ENCODE measurements at places on chromosomes 7 and 10. TPM values are rescaled to one million over a fixed set of nuclear protein-coding genes. Genes with fewer than 3 reads are reported as not detected.

GRCh38 chr10:77837248-77837924 is 89.2 kb downstream of the DLG5 start:
- peak; percentile 67 for DNase-seq

DNA sequence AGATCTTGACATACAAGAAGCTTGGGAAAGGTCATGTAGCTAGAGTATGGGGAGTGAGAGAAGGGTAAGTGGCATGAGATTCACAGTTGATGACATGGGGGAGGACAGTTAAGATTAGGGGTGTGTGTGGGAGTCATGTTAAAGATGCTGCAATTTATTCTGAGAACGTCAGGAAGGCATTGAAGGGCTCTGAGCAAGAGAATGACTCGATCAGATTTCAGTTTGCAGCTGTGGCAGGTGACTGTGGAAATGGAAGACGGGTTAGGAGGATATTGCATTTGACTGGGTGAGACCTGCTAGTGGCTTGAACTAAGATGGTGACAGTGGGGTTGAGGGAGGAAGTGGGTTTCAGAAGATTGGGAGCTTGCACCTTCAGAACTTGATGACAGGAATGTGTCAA is 5.6 kb downstream of the CDC123 start:
- no peak for DNase-seq

- no peak for DNase-seq
Measured at GRCh38 chr7:985915-986741, 3.1 kb downstream of the CYP2W1 start.

- no peak for DNase-seq
Measured at GRCh38 chr10:43375401-43376020, 4.1 kb downstream of the FXYD4 start.

- no peak for DNase-seq
Measured at GRCh38 chr10:92470026-92470425, 103.9 kb downstream of the IDE start.

GRCh38 chr7:33981226-33981625 is 75.9 kb downstream of the BMPER start:
- DNase-seq = no peak

- no peak for DNase-seq
Measured at GRCh38 chr10:126252884-126253610, 135.2 kb downstream of the ADAM12 start.

DNA sequence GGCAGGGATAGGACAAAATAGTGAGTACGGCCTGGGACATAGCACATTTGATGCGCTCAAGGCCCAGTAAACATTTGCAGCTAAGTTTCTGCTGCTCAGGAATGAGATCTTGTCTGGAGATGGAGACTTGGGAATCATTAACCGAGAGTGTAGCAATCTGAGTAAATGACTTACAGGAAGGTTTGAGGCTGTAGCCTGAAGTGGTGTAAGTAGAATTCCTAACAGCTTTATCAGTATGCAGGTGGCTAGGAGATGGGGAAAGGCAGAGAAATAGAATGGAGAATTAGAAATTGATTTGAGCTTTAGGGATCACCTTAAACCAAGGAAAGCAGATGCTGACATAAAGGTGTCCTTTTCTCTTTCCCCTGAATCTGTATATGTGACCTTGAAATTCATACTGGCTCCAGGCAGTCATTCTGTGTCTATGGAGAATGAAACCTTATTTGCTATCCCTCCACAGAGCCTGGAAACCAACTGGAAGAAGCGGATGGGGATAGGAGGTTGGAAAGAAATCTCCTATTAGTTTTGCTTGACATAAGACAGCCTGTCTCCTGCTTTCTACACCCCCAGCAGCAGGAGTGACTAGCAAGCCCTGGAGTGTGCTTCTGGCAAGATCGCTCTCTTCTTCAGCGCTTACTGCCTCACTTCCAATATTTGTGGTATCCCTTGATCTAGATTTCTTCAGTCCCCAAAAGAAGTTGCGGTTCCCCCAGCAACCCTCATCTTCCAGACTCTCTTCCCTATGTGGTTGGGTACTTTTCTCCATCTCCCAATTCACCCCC is 6.4 kb upstream of the PON2 start:
- DNase-seq = no peak

DNA sequence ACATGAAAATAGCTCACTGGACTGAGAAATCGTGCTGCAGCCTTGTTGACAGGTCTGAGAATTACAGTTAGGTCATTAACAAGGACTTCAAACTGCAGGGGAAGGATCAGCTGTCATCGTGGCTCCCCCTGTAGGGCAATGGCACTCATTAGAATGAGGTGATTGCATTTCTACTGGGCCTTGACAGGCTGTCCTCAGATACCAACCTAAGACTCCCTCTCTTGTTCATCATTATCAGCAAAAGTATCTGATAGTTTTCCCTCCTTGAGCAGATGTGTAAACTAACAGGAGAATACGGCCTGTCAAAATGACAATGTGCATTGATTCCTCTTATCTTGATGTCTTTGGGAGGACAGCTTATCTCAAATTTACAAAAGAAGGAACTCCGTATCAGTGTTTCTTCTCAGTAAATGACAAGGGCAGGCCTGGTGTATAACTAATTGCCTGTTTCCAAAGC is 648.5 kb upstream of the LRRN3 start:
- DNase-seq = no peak

DNA sequence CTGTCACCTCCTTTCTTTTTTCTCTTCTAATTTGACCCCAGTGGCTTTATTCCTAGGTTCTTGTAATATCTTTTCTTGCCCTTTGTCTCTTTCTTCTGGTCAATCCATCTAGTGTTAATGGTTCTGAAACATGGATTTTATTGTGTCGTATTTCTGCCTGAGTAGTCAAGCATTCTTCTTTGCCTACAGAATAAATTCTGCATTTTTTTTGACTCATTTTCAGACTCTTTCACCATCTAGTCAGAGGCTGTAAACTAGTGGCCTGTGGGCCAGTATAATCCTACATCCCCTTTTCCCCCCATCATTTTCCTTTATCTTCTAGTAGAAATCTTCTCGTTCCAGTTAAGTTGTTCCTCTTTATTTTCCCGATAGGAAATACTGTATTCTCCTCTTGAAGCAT is 29.4 kb downstream of the LUC7L2 start:
- DNase-seq = no peak

GRCh38 chr10:64658528-64658927 is 1137.3 kb downstream of the REEP3 start:
- no peak for DNase-seq

DNA sequence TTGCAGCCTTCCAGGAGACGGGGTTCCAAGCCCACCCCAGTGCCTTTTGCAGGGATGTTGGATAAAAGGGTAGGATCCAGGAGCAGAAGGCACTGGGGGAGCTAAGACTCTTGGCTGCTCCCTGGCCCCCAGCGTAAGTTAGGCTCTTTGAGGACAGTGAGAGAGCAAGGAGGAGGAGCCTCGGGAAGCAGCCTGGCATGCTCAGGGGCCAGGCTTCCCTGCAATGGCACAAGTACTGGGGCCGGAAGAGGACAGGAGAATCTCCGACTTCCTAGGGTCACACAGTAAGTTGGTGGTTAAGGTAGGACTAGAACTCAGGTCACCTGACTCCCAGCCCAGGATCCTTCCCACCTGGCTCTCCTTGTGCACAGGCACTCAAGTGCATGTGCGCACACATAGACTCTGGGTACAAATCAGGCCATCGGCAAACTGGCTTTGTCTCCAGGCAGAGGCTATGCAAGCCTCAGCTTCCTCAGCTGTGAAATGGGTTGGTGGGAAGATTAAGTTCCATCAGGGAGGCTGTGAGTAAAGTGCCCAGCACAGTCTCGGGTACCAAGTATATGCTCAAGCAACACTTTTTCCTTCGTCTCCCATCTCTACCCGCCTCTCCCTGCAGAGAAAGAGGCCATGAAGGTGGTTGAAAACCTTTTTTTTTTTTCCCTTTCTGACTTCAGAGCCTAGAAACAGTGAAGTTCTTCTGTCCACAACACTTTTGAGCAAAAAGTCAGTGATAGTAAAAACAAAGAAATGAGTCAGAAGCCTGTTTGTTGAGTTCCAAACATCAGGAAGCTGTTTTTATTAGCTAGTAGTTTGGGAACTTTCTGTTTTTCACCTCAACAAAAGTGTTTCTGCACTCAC is 79.1 kb downstream of the NEURL1 start:
- DNase-seq = no peak

GRCh38 chr7:45259966-45260646 is 102.5 kb downstream of the RAMP3 start:
- peak; percentile 68 for DNase-seq

- DNase-seq = no peak
Measured at GRCh38 chr10:133207627-133208026, 22.4 kb upstream of the UTF1 start.

GRCh38 chr7:134820295-134820694 is 40.9 kb downstream of the CALD1 start:
- DNase-seq = no peak

DNA sequence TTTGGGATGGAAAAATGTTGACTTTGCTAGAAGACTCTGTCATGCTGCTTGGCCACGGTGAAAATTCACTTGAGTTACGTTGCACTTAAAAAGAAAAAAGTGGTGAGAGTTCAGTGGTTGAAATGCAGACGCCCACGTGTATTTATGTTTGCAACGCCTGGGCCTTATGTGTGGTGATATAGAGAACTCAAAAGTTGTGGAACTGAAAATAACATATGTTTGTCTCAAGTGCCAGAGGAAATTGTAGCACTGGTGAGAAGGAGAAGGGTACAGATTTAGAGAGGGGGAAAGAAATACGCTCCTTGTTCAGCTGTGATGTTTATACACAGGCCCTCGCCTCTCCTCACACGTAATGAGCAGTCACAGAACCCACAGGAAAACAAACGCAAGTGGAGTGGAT is 73.6 kb downstream of the EMX2 start:
- no peak for DNase-seq

DNA sequence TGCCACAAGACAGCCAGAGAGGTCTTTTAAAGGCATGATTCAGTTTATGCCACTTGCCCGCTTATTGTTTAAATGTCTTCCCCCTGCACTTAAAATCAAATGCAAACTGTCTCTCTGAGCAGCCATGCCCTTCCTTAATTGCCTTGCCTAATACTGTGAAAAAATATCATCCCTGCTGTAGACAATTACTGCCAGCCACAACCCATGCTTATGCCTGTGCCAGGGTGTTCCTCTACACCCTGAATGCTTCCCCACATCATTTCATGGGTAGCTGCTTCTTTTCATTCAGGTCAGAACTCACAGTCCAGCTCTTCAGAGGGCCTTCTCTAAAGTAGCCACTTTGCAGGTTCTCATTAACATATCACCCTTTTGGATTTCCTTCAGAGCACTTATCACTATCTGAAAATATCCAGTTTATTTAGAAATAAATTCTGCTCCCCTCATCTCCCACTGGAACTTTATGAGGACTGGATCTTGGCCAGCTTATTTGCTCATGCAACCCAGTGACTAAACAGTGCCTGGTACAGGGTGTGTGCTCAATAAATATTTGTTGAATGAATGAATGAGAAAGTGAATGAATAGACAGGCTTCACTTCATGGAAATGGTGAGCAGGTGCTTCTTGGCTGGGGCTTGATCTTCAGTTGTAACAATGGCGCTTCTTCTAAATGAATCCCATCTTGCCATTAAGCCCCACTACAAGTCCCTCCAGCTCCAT is 162.4 kb upstream of the MDFIC start:
- no peak for DNase-seq

DNA sequence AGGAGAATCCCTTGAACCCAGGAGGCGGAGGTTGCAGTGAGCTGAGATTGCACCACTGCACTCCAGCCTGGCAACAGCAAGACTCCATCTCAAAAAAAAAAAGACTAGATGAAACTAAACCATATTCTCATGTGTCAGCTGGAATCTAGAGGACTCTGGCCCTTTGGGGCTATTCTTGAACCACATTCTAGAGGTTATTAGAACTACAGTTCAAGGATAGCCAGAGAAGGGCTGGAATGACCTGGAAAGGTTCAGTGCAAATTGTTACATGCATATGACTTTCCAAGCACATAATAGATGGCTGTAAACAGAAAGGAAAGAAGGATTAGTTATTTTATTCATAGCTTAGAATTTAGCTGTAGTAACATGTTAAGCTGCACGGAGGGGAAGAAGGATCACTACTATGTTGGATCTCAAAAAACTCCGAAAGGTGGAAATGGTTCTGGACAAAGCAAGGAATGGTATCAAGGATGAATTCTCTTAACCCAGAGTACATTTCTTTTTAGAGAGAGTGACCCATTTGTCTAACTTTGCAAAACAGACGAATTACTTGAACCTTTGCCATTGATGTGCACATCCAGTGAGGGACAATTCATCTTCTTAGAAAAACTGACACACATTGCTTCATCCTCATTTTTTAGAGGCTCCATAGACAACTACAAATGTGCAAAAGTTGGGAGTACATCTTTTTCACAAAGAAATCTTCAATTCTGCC is 124.0 kb upstream of the SAMD8 start:
- no peak for DNase-seq

- DNase-seq = no peak
Measured at GRCh38 chr7:130272381-130273080, 5.9 kb downstream of the CPA2 start.

- DNase-seq = no peak
Measured at GRCh38 chr7:72020311-72020710, 391.8 kb downstream of the CALN1 start.

GRCh38 chr7:46173476-46174195 is 252.6 kb upstream of the IGFBP3 start:
- no peak for DNase-seq

GRCh38 chr10:72267381-72267780 is 6.3 kb upstream of the DDIT4 start:
- no peak for DNase-seq

DNA sequence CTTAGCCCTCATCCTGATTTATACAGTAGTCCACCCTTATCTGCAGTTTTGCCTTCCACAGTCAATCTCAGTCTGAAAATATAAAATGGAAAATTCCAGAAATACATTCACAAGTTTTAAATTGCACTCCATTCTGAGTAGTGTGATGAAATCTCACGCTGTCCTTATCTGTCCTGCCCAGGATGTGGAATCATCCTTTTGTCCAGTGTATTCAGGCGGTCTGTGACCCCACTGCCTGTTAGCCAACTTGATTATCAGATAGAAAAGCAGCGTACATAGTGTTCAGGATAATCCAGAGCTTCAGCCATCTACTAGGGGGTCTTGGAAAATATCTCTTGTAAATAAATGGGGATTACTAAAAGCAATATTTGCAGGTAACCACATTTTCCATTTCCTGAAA is 146.3 kb downstream of the MALRD1 start:
- DNase-seq = no peak

AGAP5 gene
- 11.0 TPM for total RNA-seq

LRRD1 gene
- not detected for total RNA-seq

NPY4R gene
- total RNA-seq = not detected

SPDYE2B gene
- not detected for total RNA-seq

ADCYAP1R1 gene
- total RNA-seq = not detected

LBX1 gene
- total RNA-seq = not detected

PARP12 gene
- 62.0 TPM for total RNA-seq

IDI1 gene
- 76.0 TPM for total RNA-seq

STOX1 gene
- total RNA-seq = 0.32 TPM

TSPAN12 gene
- not detected for total RNA-seq

HGF gene
- total RNA-seq = not detected

CC2D2B gene
- 0.96 TPM for total RNA-seq
